Activated naive CD4-positive, alpha-beta T cell (primary cell): ENCODE measurements at places on chromosomes 16 and 17.

DNA sequence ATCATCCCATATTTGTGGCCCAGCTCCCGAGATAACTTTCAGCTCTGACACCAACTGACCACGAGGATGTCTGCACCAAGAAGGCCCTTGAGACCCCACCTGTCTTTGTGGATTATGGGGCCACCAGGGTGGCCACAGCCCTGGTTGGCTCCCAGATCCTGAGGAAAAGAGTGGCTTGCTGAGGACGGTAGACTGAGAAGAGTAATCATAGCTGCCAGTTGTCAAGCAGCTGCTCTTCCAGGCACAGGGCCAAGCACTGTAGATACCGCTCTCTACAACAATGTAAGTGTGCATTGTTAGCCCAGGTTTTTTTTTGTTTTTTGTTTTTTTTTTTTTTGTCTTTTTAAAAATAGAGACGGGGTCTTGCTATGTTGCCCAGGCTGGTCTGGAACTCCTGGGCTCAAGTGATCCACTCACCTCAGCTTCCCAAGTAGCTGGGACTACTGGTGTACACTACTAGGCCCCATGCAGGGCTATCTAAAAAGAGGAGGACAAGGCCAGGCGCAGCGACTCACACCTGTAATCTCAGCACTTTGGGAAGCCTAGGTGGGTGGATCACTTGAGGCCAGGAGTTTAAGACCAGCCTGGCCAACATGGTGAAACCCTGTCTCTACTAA, 9.6 kb downstream of the ZNF205 start:
- DNase-seq = no peak

DNA sequence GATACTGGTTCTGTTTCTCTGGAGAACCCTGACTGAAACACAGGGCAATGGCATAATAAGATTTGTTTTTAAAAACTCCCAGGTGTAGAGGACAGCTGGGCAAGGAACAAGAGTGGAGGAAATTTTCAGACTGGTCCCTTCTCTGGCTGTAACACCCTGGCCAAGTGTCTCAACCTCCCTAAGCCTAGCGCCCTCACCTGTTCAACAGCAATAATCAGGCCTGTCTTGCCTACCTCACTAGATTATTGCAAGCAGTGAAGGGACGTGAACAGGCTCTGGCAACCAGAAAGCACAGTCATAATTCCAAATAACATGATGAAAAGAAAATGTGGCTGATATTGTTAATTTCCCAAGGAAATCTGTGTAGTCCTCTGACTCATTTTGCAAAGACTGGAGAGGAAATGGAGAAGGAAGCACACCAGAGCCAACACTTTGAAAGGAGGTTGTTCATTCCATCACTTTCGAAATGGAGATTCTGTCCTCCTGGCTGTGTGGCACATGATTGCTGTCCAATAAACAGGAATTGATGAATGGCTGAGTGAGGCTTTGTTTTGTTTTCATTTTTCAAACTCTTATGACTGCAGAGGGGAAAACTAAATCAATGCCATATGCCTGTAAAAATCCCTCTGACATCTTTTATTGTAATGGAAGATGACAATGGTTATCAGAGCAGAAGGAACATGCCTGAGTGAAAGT, 87.5 kb upstream of the HLF start:
- no peak for DNase-seq

DNA sequence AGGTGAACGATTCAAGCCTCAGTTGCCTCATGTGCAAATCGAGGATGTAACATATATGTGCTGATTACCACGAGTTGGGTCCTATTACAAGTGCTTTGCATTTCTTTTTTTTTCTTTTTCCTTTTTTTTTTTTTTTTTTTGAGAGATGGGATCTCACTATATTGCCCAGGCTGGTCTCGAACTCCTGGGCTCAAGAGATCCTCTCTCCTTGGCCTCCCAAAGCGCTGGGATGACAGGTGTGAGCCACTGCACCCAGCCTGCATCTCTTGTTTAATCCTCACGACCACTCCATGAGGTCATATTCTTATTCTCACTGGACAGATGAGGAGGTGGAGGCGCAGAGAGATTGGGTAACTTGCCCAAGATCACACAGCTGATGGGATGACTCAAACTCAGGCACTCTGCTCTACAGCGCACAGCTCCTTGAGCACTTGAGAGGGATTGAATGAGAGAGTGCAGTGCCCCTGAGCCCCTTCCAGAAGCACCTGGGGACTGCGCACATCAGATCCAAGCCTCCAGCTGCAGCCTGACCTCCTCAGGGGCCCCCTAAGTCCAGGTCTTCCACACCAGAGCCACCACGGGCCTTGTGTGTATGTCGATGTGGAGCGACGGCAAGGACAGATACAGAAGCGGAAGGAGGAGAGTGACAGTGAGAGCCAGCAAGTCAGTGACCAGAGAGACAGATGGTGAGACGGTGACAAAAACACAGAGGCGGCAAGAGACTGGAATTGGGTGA, 4.9 kb downstream of the STX1B start:
- DNase-seq = no peak

DNA sequence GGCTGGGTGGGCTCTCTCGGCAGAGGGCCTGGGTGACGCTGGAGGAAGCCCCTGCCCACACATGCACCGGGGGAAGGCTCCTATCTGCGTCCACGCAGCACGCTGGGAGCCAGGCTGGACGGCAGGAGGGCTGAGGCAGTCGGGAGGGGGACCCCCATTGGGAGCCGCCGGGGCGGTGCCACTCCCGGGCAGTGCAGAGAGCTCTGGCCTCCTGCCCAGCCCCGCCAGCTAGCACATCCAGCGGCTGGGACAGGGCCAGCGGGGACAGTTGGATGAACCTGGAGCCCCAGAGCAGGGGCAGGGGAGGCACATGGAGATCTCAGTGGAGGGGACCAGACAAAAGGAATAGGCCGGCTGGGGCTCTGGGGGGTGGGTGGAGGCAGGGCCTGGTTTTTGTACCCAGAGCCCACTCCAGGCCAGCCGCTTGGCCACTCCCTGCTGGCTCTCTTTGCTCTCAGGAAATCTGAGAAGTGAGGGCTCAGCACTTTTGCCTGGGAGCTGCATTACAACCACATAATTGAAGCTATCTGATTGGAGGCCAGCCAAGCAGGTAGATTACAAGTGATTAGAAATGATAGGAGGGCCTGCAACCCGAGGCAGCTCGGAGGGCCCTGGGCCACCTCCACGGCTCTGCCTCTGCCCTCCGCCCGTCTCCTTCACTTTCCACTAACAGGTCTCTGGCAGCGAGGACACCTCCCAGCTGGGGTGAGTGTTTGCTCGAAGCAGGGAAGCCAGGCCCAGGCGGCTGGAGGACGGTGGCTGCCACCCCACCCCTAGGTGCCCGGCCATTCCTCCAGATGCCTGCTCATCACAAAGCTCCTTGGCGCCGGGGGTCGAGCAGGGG, 40.1 kb downstream of the ENGASE start:
- no peak for DNase-seq

- DNase-seq = no peak
Measured at GRCh38 chr17:82545071-82545462, 25.5 kb downstream of the FOXK2 start.
